NCI-H2081 treated with DMSO at 0.1 percent for 48 hours (cell line): ENCODE measurements at places on chromosomes 5 and 9.
A peak's percentile ranks its signal among the peaks of the same experiment; 100 is the strongest.

- no peak for DNase-seq
Observed at GRCh38 chr9:77224746-77225312, 47.5 kb downstream of the VPS13A start.

GRCh38 chr9:123914517-123915196, 15.3 kb downstream of the DENND1A start:
- DNase-seq: no peak

DNA sequence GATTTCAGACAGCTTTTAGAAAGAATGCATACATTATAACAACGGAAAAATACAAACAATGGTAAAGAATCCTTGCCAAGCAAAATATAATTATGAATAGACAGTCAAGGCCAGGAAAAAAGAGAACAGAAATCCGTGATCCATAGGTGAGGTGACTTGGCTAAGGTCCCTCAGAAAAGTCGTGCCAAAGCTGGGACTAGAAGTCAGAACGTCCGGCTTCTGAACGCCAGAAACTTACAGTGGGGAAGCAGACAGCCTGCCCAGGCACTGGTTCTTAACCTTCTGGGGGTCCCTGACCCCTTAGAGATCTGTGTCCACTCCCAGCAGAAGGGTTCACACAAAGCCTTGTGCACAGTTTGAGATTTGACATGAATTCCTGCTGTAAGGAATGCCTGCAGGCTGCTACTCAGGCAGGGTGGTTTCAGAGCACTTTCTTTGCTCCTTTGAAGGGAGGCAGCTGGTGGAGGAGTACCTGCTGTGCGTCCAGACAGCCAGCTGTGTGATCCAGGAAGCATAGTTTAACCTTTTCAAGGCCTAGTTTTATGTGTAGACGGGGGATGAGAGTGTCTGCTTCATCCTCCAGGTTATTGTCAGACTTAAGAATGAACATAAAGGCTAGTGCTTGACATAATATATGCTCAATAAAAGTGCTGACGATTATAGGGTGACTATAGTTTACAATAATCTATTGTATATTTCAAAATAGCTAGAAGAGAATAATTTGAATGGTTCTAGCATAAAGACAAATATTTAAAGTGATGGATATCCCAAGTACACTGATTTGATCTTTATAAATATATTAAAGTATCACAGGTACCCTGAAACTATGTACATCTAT, 852 bp downstream of the ARHGEF37 start:
- no peak for DNase-seq

DNA sequence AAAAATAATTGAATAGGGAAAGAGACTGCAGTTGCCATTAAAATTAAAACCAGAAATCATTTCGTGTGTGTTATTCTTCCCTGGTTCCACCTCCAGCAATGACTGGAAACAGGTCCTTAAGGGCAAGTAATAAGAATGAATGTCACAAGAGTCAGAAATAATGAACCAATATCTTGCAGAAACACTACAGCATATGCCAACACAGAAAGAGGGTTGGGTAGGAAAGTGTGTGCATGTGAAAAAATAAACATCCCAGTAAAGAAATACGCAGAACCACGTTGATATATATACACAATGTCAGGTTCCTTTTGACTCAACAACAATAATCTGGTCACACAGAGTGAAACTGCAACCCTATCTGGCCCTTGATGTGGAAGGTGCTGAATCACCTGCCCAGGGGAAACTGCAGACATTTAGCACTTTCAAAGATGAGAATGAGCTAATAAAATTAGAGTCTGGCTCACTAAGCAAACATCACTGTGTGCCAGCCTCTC, 15.0 kb downstream of the HMHB1 start:
- no peak for DNase-seq

GRCh38 chr5:122498163-122498562, 186.1 kb downstream of the SNCAIP start:
- DNase-seq: no peak

DNA sequence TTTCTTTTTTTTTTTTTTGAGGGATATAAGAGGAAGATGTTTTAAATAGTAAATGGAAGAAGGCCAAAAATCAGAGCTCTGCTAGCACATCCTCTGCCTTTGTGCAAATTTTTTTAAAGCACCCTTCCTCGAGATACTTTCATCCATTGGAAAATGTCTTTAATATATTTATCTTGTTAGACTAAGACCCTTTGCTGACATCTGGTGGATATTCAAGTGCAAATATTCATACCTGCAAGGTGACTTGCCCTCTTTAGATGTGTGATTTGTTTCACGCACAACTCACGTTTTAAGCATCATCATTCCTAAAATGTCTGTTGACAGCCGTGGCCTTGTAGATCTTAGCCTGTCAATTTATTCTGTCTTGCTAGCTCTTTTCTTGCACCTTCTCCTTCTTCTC, 258.5 kb downstream of the AGTPBP1 start:
- no peak for DNase-seq

- no peak for DNase-seq
Observed at GRCh38 chr9:9905736-9906135, 707.1 kb downstream of the PTPRD start.

GRCh38 chr5:73274881-73275663, 102.1 kb downstream of the TMEM174 start:
- no peak for DNase-seq

GRCh38 chr5:162497455-162497854, 429.9 kb downstream of the GABRG2 start:
- DNase-seq: no peak

GRCh38 chr9:75979362-75979761, 88.9 kb downstream of the PCSK5 start:
- DNase-seq: no peak

- no peak for DNase-seq
Observed at GRCh38 chr5:132300577-132301343, 6.6 kb downstream of the SLC22A4 start.

- DNase-seq: no peak
Observed at GRCh38 chr9:89252651-89253267, 58.2 kb upstream of the CKS2 start.

- no peak for DNase-seq
Observed at GRCh38 chr5:170200876-170201275, 31.9 kb upstream of the C5orf58 start.

- no peak for DNase-seq
Observed at GRCh38 chr5:140481758-140482157, 65.7 kb upstream of the EIF4EBP3 start.

- DNase-seq: peak; percentile 15
Observed at GRCh38 chr5:24819841-24820240, 175.1 kb upstream of the CDH10 start.

DNA sequence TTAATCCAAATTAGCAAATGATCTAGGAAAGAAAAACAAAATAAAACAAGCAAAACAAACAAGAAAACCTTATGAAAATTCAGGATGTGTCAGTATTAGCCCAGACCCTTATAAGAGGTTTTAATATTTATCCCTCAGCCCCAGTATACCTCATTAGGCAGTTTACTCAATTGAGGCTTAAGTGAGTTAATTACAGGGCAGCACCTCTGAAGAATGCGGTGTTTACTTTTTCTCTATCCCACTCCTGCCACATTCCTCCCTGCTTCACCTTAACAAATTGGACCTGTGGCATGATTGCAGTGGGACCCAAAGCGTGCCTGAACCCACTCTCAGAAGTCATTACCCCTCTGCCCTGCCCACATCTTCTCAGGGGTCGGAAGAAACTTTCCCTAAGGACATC, 67.1 kb downstream of the SIL1 start:
- no peak for DNase-seq

DNA sequence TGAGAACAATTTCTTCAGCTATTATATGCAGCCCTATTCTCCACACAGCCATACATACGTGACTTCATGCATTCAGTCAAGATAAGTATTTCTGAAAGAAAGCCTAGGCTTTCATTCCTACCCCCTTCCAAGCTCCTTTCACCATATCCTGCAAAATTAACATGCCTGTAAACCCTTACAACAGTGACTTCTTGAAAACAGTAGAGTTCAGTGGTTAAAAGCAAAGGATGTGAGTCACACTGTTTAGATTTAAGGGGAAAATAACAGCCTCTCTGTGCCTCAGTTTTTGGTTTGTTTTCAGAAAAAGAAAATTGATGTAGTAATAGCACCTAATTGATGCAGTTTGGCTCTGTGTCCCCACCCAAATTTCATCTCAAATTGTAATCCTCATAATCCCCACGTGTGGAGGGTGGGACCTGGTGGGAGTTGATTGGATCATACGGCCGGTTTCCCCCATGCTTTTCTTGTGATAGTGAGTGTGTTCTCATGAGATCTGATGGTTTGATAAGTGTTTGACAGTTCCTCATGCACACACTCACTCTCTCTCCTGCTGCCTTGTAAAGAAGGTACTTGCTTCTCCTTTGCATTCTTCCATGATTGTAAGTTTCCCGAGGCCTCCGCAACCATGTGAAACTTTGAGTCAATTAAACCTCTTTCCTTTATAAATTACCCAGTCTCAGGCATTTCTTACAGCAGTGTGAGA, 264.8 kb downstream of the CETN3 start:
- no peak for DNase-seq

GRCh38 chr9:99255651-99256050, 33.6 kb downstream of the SEC61B start:
- DNase-seq: no peak

DNA sequence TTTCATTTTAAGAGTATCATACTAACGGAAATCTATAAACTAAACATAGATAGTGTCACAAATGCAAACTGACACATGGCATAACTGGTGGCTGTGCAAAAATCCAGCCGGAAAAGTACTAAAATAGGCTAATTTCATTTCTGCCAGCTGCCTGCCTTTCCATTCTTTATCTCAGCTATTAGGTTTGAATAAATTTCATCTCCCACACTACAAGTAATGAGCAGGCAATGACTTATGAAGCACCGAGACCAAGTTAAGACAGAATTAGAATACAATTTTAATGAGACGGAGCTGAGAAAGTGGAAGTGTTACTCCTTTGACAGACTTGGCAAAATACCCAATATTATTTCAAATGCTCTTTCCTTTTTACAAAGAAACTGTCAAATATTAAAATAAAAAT, 258.8 kb upstream of the ZNF608 start:
- no peak for DNase-seq

DNA sequence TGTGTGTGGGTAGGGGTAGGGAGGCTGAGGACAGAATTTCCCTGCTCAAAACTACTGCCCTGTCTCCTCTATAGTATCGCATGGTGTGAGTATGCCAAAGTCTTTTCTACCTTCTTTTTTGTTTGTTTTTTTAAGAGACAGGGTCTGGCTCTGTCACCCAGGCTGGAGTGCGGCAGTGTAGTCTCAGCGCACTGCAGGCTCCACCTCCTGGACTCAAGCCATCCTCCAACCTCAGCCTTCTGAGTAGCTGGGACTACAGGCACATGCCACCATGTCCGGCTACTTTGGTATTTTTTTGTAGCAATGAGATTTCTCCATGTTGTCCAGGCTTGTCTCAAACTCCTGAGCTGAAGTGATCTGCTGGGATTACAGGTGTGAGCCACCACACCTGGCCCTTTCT, 2.5 kb downstream of the SRP19 start:
- DNase-seq: no peak

DNA sequence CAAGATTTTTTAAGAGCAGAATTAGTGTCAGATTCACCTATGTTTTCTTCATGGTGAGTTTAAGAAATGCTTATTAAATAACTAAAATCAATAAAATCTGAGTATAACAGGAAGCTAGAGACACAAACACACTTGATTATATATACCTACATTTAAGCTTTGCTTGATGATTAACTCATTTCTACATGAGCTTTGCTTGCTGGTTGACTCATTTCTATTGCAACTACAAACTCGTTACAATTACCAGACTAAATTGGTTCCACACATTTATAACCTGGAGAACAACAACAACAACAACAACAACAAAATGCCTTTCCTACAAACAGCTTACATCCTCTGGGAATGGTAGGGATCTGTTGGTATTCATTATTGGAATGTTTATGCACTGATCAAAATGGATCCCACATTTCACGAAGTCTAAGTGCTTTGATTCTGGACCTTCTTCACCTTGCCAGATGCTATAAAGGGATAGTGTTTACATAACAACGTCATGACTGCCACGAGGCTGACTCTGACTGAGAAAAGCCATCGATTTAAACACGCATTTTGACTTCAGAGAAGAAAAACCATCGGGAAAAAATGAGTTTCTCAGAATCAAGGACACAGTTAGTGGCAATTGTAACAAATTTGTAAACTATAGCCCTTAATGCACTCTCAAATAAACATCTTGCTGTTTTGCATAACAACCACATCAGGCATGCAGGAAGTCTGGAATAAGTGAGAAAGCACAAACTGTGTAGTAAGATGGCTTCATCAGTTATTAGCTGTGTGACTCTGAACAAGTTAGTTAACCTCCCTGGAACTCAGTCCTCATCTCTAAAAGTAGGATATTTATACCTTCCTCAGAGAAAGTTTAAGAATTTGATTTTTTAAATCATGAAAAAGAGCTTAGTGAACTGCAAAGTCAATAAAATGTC, 49.8 kb downstream of the RASEF start:
- DNase-seq: no peak

GRCh38 chr5:5572010-5572865, 149.8 kb downstream of the ICE1 start:
- DNase-seq: no peak

GRCh38 chr5:25851301-25851700, 1187.1 kb downstream of the CDH9 start:
- DNase-seq: no peak

- DNase-seq: no peak
Observed at GRCh38 chr9:69130456-69131441, 43.3 kb upstream of the TJP2 start.

GRCh38 chr5:10761933-10762775, 1.1 kb upstream of the DAP start:
- DNase-seq: no peak

- no peak for DNase-seq
Observed at GRCh38 chr5:69526660-69527059, 33.3 kb upstream of the GTF2H2C start.

GRCh38 chr9:123238365-123238764, 30.0 kb downstream of the STRBP start:
- DNase-seq: no peak

- DNase-seq: no peak
Observed at GRCh38 chr5:68960961-68961360, 132.9 kb upstream of the SLC30A5 start.

DNA sequence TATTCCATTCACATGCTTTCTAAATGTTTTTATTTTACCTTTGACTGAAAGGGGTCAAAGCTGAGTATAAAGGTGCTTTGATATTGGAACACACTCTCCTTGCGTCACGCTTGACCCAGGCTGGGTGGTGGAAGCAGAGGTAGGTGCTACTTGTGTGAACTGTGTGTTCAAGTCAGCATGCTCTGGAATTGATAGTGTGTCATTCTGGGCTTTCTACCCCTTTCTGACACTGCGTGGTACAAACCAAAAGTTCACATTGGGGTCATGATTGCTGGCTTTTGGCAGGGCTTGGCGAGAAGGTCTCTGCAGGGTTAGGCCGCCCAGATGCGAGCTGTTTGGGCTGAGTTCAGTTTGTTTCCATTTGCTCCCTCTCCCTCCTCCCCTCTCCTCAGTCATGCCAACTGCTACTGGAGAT, 131.8 kb downstream of the ADAMTSL1 start:
- DNase-seq: no peak

DNA sequence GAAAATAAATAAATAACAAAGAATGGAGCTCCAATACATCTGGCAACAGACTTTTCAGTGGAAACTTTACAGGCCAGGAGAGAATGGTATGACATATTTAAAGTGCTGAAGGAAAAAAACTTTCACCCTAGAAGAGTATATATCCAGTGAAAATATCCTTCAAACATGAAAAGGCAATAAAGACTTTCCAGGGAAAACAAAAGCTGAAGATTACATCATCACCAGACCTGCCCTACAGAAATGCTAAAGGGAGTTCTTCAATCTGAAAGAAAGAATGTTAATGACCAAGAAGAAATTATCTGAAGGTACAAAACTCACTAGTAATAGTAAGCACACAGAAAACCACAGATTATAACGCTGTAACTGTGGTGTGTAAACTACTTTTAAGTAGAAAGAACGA, 8.3 kb upstream of the RCL1 start:
- no peak for DNase-seq
